ENCODE measurements at places on chromosomes 4 and X.

GRCh38 chrX:139126493-139126892 lies 404.0 kb upstream of the F9 start:
- no peak for DNase-seq

- DNase-seq: no peak
Measured at GRCh38 chr4:180909279-180909678, 1333.9 kb upstream of the TENM3 start.

- DNase-seq: no peak
Measured at GRCh38 chrX:39264023-39264422, 462.8 kb downstream of the MID1IP1 start.

- DNase-seq: no peak
Measured at GRCh38 chrX:670645-671044, 40.1 kb downstream of the SHOX start.

GRCh38 chr4:2281575-2282343 lies 19.9 kb upstream of the MXD4 start:
- DNase-seq: peak; percentile 8

DNA sequence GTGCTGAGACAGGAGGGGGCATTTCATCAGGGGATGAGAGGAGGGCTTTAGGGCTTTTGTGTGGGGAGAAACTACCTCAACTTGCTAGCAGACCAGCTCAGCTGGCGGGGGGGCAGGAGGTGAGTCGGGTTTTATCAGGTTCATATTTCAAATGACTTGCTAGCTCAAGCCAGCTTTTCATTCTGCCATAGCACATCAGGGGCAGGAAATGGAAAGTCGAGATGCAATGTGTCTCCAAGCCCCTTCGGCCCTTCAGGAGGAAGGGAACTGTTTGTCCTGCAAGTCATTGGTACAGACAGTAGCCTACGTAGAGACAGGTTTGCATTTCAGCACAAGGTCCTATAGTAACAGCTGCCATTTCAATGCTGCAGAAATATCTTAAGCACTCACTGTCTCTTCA lies 194.1 kb downstream of the PTTG2 start:
- no peak for DNase-seq

- DNase-seq: no peak
Measured at GRCh38 chrX:152306331-152306730, 144.8 kb downstream of the GABRA3 start.

DNA sequence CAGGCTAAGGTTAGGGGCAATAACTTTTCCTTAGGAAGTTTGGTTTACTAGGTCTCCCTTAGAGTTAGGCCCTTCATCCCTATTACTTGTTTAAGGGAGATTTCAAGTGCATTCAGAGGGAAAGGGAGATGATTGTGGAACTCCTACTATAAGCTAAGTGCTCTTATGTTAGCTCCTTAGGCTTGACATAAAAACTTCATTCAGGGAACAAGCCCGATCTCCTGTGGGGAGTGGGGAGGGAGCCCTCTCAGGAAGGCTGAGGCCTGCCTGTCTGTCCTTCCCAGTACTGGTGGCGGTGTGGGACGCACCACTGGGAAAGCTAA lies 8.0 kb downstream of the KLF3 start:
- DNase-seq: no peak

DNA sequence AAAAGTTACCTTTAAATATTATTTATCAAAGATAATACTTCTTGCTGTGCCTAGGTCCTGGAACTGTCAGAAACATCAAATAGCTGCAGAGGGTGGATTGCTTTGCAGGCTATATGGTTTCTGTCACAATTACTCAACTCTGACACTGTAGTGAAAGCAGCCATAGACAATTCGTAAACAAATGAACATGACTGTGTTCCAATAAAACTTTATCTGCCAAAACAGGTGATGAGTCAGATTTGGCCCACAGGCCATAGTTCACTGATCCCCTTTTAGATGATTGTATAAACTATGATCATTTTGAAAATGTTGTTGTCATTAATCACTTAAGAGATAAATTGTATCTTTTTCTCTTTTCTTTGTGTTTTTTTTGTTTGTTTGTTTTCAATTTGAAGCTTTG lies 8.4 kb upstream of the MEPE start:
- no peak for DNase-seq

DNA sequence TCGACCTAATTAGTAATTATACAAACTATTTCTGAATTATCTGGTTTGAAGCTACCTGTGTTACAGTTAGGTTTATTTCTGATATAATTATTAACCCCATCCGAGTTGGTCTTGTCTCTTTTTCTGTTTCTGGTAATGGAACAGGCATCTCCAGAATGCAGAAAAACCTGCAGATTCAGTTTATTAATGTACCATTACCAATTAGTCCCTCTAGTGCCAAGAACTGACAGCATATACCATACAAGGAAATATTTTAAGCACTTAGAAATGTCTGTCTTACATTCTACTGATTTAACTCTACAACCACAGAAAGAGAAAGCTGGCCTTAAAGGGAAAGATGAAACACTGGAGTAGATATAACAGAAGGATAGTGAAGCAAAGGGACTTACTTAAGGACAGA lies 570.6 kb downstream of the CENPC start:
- no peak for DNase-seq

- no peak for DNase-seq
Measured at GRCh38 chr4:113336556-113336955, 287.1 kb downstream of the ANK2 start.

GRCh38 chr4:128393101-128393704 lies 105.6 kb upstream of the PGRMC2 start:
- no peak for DNase-seq

GRCh38 chr4:115279330-115279729 lies 165.9 kb upstream of the NDST4 start:
- peak; percentile 11 for DNase-seq

- peak; percentile 72 for DNase-seq
Measured at GRCh38 chr4:26864899-26865298, 4.3 kb downstream of the STIM2 start.

DNA sequence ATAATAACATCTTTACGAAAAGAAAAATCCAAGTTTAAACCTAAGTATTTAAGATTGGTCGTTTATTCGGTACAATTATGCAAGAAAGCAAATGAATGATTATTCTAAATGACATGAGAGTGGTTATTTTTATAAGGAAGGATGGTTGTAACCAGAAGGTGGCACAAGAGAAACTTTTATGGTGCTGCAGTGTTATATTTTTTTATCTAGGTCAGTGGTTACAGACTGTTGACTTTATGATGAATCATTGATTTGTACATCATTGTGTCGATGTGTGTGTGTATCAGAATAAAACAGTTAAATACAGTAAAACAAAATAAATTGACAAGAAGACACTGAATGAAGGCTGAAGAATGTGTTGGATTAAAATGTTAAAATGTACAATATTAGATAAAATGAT lies 9.8 kb downstream of the DCAF8L2 start:
- DNase-seq: no peak

All from suppressor macrophage treated with lipopolysaccharide for 4 hours (primary cell).